ENCODE measurements at places on chromosomes 7 and 10.

GRCh38 chr7:129926618-129927017 lies 26.1 kb downstream of the UBE2H start:
- no peak for DNase-seq

DNA sequence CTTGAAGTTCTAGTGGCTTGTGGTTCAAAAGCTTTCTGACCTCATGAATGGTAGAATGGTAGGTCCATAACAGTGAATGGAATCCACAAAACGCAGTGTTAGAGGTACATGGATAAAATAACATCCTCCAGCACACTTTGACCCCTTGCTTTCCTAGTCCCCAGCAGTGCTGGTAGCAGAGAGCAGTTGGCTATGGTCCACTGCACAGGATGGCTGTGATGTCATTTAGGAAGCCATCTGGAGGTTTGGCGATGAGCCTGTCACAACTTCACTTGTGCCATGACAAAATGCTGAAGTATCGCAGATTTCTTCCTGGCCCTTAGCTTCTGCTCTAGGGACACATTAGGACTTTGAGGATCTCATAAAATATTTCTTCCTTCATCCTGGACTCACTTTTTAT lies 300.0 kb upstream of the FZD8 start:
- no peak for DNase-seq

DNA sequence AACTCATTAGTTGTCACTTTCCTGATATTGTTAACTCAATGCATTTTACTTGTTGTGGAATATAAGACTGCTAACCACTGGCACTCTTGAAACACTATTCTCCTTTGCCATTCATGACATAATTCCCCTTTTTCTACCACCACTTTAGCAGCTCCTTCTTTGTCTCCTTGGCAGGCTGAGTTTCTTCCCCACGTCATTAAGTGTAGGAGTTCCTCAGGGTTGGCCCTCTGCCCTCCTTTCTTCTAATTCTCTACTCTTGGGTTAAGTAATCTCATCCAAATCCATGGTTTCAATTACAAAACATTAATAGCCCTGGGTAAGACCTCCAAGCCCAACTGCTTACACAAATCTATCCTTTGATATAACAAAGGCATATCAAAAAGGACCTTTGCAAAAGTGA lies 175.1 kb downstream of the HGF start:
- DNase-seq, result no peak

DNA sequence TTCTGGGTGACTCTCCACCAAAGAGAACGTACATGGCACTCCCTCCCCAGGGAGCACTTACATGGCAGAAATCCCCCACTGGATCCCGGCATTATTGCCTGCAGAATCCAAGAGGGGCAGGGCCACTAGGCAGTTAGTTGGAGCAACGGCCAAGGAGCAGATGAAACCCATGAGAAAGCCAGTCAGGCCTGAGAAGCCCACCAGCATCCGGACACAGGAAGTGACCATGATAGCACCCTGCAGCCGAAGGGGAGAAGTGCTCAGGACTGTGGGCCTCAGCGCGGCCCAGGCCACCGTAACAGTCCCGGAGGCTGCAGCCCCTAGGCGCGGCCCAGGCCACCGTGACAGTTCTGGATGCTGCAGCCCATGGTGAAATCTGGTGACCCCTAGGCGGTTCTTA lies 43.5 kb downstream of the STRA8 start:
- DNase-seq, result no peak

- DNase-seq, result no peak
Measured at GRCh38 chr10:3438606-3439005, 266.0 kb upstream of the PITRM1 start.
